ENCODE measurements at places on chromosomes 6 and 20.
A peak's percentile ranks its signal among the peaks of the same experiment; 100 is the strongest.

- DNase-seq: peak; percentile 61
Measured at GRCh38 chr6:108798670-108799353, 49.4 kb upstream of the ARMC2 start.

DNA sequence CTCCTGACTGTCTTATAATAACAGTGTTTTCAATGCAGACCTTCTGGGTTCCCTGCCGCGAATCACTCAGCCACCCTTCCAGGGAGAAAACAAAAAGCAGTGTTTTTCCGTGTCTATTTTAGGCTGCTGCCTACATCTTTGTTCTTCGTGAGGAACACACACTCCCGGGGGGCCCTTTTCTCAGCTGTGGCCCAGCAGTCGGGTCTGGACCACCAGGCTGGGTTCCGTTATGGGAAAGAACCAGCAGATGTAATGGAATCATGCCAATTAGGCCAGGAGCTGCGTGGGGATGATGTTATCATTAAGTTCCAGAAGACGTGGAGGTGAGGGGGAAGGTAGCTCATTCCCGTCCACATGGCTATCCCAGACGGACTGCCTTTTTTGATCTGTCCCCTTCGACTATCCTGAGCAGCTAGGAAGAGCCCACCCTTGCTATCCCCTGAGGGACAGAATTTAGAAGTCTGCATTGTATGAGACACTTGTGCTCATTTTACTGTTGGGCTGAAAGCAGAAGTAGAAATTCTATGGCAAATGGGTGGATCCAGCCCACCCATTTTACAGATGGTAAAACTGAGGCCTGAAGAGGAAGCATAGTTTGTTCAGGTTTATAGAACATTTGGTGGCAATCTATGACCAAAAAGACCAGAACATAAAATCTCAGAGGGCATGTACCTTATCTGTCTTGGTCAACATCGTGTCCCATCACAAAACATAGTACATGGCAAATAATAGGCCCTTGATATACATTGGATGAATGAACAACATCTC is 54.5 kb downstream of the KCNB1 start:
- DNase-seq: no peak

GRCh38 chr20:36390719-36391415 is 84.7 kb downstream of the DLGAP4 start:
- DNase-seq: no peak

DNA sequence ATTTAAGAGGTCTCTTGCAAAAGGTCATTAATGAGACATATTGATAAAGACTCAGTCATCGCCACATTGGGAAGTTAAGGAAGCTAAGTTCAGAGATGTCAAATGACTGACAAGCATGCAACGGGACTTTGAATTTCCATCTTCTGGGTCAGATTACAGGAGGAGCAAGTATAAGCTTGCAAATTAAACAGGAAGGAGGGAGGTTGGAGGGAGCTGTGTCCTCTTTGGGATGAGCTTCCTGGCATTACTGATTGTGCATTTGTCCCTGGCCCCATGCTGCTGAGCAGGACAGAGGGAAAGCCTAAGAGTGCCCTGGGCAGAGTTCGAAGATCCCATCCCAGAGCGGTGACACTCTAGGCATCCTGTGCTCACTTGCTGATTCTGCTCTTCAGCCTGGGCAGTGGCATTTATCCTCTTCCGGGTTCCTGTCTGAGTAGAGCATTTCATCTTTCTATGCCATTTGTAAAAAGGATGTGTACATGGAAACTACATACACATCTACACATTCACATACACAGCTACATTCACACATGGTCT is 40.5 kb downstream of the SLC22A1 start:
- DNase-seq: no peak

- DNase-seq: no peak
Measured at GRCh38 chr6:165486183-165487137, 176.6 kb downstream of the PDE10A start.

DNA sequence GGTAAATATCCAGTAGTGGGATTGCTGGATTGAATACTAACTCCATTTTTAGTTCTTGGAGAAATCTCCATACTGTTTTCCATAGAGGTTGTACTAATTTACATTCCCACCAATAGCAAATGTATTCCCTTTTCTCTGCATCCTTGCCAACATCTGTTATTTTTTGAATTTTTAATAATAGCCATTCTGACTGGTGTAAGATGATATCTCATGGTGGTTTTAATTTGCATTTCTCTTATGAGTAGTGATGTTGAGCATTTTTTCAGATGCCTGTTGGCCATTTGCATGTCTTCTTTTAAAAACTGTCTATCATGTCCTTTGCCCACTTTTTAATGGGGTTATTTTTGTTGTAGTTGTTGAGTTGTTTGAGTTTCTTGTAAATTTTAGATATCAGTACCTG is 253.2 kb downstream of the HAO1 start:
- no peak for DNase-seq

DNA sequence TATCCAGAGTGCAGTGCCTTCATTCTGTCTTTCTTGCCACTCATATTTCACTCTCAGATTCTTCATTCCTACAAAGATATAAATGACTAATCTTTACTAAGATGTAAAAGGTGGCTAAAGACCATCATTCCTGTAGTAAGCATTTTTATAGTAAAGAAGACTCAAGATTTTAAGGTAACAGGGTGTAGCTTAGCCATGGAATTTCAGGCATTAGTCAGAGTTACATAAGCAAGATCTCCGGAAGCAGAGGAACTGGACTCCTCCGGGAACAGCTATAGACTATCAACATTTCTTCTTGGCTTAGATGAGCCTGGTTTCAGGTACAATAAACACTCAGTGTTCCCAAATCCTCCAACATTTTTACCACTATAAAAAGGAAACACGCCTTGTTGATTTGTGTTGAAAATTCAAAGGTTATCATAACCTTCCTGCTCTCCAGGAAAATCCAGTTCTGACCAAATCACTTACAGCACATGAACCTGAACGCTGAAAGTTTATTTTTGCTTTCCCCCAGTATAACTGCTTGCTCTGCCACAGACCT is 23.7 kb downstream of the SERPINB1 start:
- DNase-seq: no peak

DNA sequence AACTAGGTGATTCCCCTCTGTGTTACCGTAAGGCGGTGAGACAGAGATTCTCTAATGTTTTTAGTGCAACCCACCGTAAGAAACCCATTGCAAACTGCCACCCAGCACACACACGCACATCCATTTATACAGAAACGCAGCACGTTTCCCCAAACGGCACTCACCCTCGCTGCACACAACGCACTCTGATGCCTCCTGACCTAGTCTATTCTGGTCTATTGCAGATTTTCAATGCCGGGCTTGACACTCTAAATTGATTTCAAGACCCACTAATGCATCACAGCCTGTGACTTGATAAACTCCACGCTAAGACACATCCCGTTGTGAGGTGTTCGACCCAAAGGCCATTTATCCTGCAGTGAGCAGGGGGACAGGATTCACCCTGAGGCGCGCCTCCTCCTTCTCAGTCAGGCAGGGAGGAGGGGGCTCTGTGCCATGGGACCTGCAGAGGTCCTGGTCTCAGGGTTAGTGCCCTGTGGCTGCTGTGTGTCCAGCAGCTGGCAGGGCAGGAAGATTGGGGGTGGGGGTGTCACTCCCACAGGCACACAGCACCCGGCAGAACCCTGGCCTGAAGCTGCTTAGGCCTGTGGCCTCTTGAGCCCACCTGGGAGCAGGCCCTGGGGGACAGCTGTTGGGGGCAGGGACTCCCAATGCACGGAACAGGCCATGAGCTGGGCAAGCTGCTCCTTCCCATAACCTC is 335.6 kb downstream of the PREX1 start:
- DNase-seq: peak; percentile 38

DNA sequence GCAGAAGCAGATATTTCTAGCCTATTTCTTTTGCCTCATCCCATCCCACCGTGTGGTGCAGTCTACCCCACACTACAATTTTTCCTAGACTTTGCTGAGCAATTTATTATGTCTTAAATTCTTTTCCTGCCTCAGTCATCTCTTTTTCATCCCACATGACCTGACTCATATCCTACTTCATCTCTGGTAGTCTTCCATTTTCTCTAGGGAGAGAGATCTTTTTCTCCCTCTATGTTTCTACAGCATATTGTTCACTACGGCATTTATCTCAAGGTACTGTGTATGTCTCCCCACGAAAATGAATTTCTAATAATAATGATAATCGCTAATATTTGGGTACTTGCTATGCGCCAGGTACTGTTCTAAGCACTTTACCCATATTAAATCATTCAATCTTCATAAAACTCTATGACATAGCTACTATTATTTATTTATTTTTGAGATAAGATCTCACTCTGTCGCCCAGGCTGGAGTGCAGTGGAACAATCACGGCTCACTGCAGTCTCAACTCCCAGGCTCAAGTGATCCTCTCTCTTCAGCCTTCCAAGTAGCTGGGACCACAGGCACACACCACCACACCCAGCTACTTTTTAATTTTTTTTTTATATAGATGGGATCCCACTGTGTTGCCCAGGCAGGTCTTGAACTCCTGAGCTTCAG is 15.6 kb downstream of the PDSS2 start:
- no peak for DNase-seq

DNA sequence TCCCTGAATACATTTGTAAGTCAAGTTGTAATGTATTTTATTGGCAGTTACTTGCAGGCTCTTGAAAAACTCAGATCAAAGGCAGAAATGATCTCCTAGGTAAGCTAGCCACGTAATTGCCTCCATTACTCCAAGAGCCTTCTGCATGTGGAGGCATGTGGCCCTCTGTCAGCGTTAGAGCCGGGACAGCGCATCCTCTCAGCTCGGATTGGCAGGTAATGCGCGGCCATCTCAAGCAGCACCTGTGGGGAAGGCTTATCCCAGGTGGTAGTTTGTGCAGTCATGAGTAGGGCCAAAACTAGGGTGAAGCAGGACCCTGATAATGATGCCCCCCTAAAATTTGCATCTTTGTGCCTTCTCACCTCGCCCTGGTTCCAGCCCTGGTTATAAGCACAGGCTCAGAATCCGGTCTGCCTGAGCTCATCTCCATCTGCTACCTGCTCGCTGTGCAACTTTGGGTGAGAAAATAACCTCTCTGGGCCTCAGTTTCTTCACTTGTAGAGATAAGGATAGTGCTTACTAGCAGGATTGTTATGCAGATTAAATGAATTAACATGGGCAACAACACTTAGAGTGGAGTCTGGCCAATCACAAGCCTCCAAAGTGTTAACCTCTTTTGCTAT is 157.5 kb upstream of the PMEPA1 start:
- peak; percentile 45 for DNase-seq

GRCh38 chr6:12656906-12657305 is 59.7 kb upstream of the PHACTR1 start:
- DNase-seq: no peak

- no peak for DNase-seq
Measured at GRCh38 chr6:34657037-34657306, 39.6 kb downstream of the ILRUN start.

DNA sequence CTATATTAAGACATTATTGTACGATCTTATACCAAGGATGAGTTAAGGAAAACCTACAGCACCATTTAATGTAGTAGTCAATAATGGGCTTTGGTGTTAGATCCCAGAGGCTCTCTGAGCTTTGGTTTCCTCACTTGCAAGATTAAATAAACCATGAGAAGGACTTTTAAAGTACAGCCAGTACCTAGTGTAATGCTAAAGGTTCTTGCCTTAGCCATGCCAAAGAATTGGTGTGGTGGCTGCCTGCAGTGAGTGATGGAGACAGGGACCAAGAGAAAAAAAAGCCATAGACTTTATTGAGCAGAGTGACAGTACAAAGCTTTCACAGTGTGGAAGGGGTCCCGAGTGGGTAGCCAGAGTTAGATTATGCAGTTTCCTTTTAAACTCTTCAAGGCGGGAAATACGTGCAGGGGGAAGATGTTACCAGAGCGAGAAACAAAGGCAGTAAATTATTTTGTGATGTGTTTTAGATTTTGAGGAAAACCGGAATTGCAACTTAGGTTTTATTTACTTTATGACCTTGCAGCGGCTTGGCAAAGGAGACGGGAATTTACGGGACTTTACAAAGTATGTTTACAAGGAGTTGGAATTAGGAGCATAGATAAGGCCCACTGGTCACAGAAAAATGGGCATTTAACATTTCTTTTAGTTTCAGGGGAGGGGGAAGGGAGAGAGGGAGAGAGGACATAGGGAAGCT is 100.4 kb downstream of the MYO6 start:
- DNase-seq: no peak
